ENCODE measurements at places on chromosomes 6 and 20.

- peak; percentile 100 for DNase-seq
These were observed 64.6 kb upstream of the TXNDC5 start for GRCh38 chr6:7974938-7975763.

- no peak for DNase-seq
These were observed 111.6 kb downstream of the TBC1D32 start for GRCh38 chr6:121222656-121223055.

DNA sequence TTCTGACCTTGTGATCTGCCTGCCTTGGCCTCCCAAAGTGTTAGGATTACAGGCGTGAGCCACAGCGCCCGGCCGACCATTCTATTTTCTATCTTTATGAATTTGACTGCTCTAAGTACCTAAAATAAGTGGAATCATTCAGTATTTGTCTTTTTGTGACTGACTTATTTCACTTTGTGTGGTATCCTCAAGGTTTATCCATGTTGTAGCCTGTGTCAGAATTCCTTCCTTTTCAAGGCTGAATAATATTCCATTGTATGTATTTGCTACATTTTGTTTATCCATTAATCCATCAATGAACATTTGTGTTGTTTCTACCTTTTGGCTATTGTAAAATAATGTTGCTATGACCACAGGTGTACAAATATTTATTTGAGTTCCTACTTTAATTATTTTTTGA, 4.9 kb upstream of the TJAP1 start:
- no peak for DNase-seq

GRCh38 chr6:113364766-113365165, 492.4 kb upstream of the MARCKS start:
- no peak for DNase-seq

- DNase-seq: no peak
These were observed 154.3 kb upstream of the TENT5A start for GRCh38 chr6:81906709-81907204.

- DNase-seq: no peak
These were observed 547.6 kb downstream of the TBC1D32 start for GRCh38 chr6:120786682-120787081.

DNA sequence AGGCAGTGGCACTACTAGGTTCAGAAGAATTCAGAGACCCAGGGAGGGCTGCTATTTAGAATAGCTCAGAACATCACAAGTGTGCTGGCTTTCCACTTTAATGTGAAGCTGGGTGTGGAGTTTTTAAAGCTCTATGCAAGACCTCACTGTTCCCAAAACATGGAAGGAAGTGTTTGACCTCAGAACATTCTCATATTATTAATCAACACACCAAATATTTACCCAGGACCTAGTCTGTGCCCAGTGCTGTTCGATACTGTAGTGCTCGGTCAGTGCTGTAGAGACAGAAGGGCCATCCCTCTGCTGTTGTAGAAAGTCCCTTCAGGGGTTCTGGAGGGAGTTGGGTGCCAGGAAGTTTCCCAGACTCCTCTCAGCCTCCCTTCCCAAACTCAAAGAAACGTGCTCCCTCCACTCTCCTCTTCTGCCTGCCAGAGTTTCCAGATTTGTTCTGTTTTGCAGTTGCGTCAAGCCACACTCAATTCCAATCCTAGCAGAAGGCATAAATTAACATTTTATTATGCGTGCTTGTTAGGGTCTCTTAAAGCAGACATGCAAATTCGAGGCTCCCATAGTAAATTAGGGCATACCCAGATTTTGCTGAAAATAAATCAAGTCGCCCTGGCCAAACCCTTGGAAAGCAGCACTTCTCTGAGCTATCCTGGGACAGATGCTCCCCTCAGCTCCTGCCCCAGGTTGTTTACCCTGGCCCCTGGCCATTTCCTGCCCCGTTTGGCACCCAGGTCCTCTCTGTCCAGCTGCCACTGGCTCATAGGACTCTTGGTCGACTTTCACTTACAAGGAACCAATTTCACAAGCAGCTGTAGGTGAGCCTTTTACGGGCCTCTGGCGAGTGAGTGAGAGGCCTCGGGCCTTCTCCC, 248.6 kb downstream of the HIVEP2 start:
- no peak for DNase-seq

DNA sequence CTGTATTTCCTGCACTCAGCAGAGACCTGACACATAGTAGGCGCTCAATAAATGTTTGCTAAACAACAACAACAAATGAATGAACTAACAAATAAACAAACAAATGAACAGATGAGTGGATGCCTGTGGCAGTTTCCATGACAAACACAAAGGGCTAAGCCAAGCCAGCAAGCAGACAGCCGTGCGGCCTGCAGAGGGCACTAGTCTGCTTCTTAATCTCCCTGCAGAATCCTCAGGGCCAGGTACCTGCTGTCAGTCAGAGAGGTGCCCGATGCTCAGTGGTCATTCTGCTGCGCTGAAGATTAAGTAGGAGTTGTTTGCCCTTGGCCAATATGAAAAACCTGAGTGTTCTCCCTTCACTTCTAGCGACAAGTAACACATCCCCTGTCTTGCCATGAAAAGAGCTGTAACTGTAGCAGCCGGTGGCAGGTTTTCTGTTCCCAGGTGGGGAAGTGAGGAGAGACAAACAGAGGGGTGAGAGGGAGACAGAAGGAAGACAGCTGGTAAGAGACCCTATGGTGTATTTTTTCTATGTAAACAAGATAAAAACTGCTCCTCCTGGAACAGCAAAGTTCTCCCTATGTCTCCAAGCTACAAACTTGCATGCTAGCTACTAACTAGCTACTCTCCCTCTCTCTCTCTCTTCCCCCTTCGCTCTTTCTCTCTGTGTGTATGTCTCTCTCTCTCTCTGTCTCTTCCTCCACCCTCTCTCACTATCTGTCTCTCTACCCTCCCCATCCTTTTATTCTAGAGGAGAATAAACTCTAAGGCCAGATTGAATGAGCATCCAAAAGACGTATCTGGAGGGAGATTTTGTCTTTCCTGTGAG, at the start of gene MC3R:
MC3R (plus strand) TSS at position 779 of the 829 bp plus-strand sequence. CDS start 112 bp downstream, outside the sequence.
- DNase-seq: peak; percentile 1

DNA sequence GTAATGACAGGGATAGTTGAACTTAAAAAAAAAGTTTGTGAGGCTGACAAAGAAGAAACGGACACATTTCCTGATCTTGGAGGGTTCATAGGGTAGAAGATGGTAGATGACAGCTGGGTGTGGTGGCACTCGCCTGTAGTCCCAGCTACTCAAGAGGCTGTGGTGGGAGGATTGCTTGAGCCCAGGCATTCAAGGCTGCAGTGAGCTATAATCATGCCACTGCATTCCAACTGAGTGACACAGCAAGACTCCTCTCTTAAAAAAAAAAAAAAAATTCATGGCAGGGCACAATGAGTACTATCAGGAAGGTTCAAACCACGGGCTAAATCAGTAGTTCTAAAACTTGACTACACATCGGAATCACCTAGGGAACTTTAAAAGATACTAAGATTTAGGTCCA, 2.0 kb upstream of the MICA start:
- DNase-seq: peak; percentile 32

DNA sequence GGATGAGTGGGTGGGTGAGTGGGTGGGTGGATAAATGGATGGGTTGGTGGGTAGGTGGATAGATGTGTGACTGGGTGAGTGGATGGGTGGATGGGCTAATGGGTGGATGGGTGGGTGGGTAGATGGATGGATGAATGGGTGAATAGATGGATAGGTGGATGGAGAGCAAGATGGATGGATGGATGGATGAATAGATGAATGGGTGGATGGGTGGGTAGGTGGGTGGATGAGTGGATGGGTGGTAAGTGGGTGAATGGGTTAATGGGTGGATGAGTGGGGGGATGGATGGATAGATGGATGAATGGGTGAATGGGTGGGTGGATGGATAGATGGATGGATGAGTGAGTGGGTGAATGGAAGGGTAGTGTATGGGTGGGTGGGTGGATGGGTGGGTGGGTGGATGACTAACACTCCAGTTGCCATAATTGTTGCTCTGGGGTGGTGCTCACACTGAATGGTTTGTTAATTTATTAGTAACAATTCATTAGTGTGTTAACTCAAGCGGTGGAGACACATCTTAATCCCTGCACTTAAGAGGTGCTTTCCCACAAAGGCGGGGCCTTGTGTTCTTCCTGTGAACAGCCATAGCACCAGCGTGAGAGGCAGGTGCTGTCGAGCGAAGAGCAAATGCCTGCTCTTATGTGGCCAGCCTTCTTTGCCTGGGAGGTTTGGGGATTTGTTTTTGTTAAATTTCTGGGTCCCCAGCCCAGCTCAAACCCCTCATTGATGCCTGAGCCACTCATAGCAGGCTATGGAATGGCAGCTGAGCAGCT, 4.9 kb upstream of the APCDD1L start:
- no peak for DNase-seq

GRCh38 chr6:133585978-133586377, 302.9 kb upstream of the TCF21 start:
- no peak for DNase-seq

- no peak for DNase-seq
These were observed 7.9 kb upstream of the TAGAP start for GRCh38 chr6:159052720-159053119.

Measured in pulmonary artery endothelial cell (primary cell).